ENCODE measurements at places on chromosomes 3 and 15. TPM values are rescaled to one million over a fixed set of nuclear protein-coding genes. Genes with fewer than 3 reads are reported as not detected.

KCNH8 gene
- total RNA-seq = 0.10 TPM

IGDCC3 gene
- not detected for total RNA-seq

DNA sequence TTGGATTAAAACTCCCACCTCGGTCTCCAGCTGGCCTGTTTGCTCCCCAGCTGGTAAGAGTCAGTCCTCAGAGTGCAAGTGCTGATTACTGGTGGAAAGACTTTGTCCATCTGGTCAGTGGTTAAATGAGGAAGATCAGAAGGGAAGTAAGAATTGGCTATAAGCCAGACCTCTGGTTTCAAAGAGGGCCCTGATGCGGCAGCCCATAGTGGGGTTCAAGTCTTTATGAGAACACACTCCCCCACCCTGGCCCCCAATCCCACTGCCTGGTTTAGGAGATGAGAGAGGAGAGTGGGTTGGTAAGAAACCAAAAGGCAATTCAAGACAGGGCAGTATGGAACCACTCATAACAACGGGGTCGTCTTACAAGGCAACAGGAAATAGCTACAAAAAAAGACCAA lies 65.0 kb downstream of the FRMD4B start:
- DNase-seq = no peak

DNA sequence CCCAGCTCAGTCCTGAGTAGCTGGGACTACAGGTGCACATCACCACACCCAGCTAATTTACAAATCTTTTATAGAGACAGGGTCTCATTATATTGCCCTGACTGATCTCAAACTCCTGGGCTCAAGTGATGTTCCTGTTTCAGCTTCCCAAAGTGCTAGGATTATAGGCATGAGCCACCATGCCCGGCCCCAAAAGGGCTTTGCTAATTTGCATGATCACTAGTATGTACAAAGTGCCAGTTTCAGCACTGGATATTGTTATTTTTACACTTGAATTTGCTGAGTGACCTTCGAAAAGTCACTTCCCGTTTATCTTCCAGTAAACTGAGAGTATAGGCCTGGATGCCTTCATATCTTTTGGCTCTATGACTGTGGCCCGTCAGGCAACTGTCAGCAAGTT lies 12.2 kb downstream of the CLN6 start:
- DNase-seq = no peak

DNA sequence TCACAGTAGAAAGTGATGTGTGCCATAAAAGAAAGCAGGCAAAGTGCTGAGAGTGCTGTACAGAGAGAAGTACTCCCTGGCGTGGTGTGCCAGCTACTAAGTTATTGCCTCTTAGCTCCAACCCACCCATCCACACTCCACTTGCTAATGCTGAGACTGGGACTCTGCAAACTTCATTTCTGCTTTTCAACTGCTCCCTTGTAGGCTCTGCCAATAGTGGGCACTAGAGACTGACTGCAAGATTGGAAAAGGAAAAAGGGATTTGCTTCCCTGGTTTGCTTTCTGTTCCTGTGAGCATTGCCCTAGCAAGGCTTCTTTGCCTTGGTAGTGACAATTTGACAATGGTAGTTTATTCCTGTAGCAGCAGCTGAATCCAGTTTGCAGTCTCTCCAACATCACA lies 56.5 kb upstream of the TMEM108 start:
- DNase-seq = no peak

DNA sequence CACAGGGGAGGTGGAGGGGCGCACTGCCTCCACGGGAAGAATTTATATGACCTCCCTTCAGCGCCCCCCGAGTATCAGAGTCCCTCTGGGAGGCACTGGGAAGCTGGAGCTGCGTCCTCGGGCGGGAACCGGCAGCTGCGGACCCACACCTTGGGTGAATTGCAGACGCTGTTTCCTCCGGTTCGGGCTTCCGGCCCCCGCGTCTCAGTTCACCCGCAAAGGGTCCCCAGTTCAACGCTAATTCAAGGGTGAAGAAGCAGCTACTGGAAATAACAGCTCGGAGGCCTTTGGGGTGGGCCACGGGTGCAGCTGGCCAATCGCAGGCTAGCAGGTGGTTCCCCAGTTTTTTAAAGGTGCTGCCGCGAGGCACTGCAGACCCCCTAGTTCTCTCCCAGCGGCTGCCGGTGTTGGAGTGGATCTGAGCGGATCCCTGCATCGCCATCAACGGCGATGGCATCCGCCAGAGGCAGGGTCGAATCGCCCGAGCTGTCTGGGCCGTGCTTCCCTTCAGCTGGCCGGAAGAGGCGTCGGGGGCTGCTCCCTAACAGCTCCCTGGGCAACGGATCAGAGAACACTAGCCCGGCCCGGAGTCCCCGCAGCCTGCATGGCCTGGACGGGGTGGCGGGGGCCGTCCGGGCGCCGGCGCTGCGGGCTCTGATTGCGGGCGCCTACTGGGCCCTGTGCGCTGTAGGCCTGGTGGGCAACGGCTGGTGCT lies 19.4 kb upstream of the ADAMTS7 start:
- no peak for DNase-seq

SMAD6 gene
- total RNA-seq = 18.4 TPM

DNA sequence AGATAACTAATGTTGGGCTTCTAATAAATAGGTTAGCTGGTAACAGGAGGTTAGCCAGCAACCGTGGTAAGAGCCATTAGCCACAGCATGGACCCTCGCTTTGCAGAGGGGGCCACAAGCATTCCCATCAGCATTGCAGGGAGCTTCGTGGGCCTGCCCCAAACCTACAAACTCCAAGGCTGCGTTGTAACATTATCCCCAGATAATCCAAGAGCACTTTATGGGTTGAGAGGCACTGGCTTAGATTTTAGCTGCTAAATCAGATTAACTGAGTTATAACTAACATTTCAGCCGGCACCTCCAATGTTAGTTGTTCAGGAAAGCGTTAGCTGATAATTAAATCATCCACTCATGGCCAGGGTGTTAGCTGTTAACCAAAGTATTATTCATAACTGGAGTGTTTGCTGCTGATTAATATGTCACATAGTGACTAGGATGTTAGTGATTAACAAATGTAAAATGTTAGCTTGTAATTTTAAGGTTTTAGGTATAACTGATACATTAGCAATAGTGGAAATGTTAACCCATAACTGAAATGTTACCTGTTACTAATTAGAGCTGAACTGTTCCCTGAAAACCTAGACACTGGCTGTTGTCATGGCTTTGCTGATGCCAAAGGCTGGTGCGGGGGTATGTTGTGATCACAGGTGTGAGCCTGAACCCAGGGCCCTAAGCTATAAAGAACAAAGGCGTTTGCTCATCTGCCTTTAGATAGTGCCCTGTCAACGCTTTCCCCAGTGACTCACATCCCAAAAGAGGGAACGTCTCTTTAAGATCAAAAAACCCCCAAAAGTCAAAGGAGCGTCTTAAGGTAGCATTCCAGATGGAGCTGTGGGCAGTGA lies 56.2 kb downstream of the SLC6A6 start:
- DNase-seq = no peak

- no peak for DNase-seq
Measured at GRCh38 chr3:133463347-133463860, 63.5 kb downstream of the BFSP2 start.

DNA sequence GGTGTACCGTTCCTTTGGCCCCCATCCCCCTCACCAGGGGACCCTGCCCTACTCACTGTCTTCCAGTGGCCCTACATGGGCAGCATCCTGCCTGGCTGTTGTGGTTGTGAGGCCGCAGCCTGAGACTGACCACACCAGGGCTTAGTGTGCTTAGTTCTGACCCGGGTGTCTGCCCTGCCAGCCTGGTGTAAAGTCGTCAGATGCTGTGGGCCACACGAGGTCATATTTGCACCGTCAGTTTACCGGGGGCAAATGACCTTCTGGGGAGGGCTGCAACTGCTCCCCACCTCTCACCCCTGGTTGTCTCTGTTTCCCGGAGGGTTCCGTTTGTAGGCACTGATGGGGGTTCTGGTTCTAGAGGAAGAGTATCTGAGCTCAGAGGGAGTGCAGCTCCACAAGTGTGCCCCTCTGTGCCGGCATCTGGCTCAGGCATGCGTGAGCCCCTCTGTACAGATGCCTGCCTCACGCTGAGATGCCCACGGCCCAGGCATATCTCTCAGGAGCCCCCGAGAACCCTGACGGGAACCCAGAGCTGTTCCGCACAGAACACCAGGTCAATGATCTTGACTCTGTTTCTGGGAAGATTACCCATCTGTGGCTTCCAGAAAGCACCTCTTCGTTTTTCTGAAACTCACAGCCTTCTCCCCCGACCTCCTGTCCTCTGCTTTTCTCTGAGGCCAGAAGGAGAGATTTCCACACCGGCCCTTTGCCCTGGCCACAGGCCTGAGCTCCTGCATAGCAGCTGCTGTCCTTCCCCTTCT lies 19.2 kb downstream of the KLF13 start:
- no peak for DNase-seq

- DNase-seq = no peak
Measured at GRCh38 chr15:26943866-26944265, 27.1 kb upstream of the GABRG3 start.

OR5K2 gene
- not detected for total RNA-seq

CSPG5 gene
- 1.2 TPM for total RNA-seq

DNA sequence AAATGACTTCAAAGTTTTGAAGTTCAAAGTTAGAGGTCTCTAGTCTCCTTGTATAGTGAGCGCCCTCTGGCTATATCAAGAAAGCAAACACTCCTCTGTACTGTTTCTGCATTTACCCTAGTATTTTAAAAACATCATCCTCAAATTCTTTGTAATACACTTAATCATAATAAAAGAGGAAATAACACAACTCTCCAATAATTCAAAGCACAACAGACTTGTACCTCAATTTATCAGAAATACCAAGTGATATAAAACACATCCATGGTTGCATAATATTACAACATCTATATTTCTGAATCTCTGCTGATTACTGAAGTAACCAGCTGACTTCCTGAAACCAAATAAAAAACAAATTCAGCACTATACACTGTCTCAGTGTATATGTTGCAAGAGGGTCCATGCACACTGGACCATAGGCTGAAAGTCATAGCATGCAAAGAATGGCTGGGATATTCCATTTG lies 12.5 kb downstream of the PLOD2 start:
- no peak for DNase-seq

- no peak for DNase-seq
Measured at GRCh38 chr3:148600440-148600839, 97.3 kb upstream of the AGTR1 start.

DNA sequence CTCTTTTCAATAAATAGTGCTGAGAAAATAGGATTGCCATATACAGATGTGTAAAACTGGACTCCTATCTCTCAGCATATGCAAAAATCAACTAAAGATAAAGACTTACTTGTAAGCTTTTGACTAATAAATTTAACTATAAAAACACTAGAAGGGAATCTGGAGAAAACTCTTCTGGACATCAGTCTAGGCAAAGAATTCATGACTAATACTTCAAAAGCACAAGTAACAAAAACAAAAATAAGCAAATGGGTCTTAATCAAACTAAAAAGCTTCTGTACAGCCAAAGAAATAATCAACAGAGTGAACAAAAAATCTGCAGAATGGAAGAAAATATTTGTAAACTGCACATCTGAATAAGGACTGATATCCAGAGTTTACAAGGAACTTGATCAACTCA lies 1122.2 kb downstream of the TBL1XR1 start:
- no peak for DNase-seq

ISLR2 gene
- total RNA-seq = 0.62 TPM

CLPX gene
- total RNA-seq = 28.9 TPM

ADAMTS17 gene
- 6.8 TPM for total RNA-seq

- DNase-seq = no peak
Measured at GRCh38 chr3:117903226-117903625, 1131.4 kb downstream of the IGSF11 start.

ZKSCAN7 gene
- 2.3 TPM for total RNA-seq

TBCCD1 gene
- 6.6 TPM for total RNA-seq

SCN11A gene
- 0.29 TPM for total RNA-seq

GRCh38 chr3:160091441-160091840 lies 102.8 kb downstream of the IL12A start:
- DNase-seq = no peak

DNA sequence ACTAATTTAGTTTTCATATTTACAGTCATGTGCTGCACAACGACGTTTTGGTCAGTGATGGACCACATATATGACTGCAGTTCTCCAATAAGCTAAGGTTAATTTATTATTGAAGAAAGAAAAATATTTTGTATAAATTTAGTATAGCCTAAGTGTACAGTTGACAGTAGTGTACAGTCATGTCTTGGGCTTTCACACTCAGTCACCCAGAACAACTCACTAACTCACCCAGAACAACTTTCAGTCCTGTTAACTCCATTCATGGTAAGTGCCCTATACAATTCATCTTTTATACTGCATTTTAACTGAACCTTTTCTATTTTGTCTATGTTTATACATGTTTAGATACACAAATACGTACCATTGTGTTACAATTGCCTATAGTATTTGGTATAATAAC lies 3.8 kb upstream of the GABRR3 start:
- no peak for DNase-seq

CACNA2D2 gene
- 2.0 TPM for total RNA-seq

DNA sequence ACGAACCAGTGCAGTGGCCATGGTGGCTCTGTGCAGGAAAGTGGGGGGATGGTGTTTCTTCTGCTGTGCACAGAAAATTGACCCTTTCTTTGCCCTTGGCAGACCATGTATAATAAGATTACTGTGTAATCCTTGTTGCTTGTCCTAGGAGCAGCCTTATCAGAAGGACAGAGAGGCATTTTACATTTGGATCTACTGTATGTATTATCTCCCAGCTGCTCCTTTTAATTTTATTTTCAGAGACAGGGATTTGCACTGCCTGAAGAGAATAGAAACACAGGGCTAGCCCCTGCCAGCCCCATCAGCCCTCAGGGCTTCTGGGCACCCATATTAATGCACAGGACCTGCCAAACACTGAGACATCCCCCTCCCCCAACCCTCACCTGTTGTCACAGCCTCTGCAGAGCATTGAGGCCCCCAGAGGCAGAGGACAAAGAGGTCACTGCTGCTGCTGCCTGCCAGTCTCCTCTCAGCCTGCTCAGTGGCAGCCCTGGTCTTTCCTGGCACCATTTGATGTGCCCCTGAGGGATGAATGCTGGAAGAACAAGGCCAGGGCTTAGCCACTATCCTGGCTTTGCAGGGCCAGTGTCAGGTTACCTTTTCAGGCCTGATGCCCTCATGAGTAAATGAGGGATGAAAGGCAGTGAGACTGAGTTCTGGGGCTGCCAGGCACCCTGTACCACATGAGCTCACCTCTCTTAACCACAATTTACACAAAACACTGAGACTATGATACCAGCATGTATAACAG lies 533.4 kb downstream of the NTRK3 start:
- DNase-seq = no peak

MCCC1 gene
- total RNA-seq = 16.5 TPM

DNA sequence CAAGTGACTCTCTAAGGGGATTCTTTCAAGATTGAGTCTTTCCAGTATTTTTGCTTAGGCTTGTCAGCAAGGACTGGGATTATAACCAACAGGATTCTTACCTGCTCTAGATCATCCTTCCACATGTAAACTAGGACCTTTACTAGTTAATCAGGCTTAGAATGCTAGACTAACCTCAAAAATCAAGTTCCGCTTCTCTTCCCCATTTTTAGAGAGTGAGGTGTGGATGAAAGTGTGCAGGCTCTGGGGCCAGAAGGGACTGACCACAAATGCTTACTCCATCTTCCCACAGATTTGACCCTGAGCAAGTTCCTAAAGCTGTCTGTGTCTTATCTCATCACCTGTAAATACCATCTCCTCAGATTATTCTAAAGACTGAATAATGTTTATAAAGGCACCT lies 89.5 kb upstream of the IL12A start:
- DNase-seq = no peak

Measured in posterior vena cava (tissue), 2 donors.